ENCODE measurements at places on chromosomes 13 and 19. TPM values are rescaled to one million over a fixed set of nuclear protein-coding genes. Genes with fewer than 3 reads are reported as not detected.

Gene GIPC3
- under 0.01 TPM for total RNA-seq

Gene FCAR
- total RNA-seq, result not detected

Gene CEACAM20
- total RNA-seq, result not detected

Gene ZNF578
- 3.5 TPM for total RNA-seq

Gene RYR1
- total RNA-seq, result 0.11 TPM

Gene SLC25A23
- total RNA-seq, result 29.0 TPM

Gene KLHL1
- total RNA-seq, result not detected

Gene DMAC2
- 42.5 TPM for total RNA-seq

Gene ATP7B
- 2.3 TPM for total RNA-seq

Gene ZNF880
- 28.4 TPM for total RNA-seq

Gene TEX101
- total RNA-seq, result not detected

Gene ZNF491
- total RNA-seq, result 3.4 TPM

Gene S1PR2
- 12.2 TPM for total RNA-seq

Gene TUBA3C
- not detected for total RNA-seq

Gene ZNF574
- 12.4 TPM for total RNA-seq

Gene KIR2DL3
- not detected for total RNA-seq

Gene FAM98C
- total RNA-seq, result 8.0 TPM

Gene GRAMD1A
- 21.7 TPM for total RNA-seq
